Stimulated activated CD8-positive, alpha-beta memory T cell treated with anti-CD3 and anti-CD28 coated beads, Interleukin-7, amount 100 ng/mL, for 48 hours (primary cell): ENCODE measurements at places on chromosomes 1 and 21.

GRCh38 chr1:89670711-89671110 lies 37.8 kb downstream of the LRRC8C start:
- DNase-seq, result no peak

DNA sequence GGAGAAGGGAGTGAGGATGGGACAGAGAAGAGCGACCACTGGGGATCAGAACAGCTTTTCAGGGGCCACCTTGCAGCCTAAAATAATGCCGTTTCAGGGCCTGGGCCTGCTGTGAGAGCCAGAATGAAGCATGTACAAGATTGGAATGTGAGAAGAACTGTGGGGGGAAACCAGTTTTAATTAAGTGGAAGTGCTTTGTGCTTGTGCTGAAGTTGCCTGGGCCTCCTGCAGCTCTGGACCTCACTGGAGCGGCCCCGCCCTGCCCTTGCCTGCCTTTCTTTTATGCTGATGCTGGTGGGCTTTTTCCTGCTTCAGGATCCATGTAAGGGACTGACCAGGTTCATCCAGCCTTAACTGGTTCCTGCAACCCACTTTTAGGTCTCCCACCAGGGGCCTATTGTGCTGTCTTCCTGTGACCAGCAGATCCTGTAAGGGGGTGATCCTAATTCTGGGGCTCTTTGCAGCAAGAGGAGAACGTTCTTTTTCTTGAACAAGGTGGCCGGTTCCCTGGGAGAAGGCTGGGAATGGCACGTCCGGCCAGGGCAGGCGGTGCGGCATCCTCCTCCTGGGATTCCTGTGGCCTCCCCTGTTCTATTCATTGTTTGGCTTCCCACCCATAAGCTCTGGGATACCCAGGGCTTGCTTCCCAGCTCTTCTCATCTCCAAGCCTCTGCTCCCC lies 3.2 kb downstream of the C1orf226 start:
- DNase-seq, result no peak

GRCh38 chr1:54356680-54357147 lies 49.5 kb downstream of the SSBP3 start:
- DNase-seq, result no peak

GRCh38 chr1:242178924-242179708 lies 180.2 kb upstream of the MAP1LC3C start:
- DNase-seq, result no peak

DNA sequence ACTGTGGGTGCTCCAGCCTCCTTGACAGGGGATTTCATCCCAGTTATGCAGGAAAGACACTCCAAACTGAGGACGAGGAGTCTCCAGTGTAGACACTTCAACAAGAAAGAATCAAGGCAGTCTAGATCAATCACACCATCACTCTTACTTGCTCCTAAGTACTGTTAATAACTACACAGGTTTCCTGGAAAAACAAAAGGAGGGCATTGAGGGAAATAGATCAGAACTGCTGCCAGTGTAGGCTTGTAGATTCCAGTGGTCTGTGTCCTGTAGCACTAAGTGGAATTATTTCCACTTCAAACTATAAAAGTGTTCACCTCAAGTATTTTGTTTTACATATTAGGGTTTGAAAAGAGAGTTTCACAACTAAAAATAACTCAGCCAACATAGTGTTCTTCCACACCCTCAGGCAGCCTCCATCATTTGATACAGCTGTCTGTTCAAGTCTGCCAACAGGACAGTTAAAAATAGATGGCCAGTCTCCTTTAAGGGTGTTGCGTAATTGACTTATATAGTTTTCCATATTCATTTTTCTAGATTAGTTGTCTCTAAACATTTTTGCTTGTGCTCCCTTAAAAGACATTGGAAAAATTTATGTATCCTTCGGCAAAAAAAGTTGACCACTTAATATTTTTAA lies 32.0 kb upstream of the AGL start:
- DNase-seq, result no peak

- DNase-seq, result no peak
Observed at GRCh38 chr1:91735266-91735845, 150.6 kb downstream of the TGFBR3 start.

DNA sequence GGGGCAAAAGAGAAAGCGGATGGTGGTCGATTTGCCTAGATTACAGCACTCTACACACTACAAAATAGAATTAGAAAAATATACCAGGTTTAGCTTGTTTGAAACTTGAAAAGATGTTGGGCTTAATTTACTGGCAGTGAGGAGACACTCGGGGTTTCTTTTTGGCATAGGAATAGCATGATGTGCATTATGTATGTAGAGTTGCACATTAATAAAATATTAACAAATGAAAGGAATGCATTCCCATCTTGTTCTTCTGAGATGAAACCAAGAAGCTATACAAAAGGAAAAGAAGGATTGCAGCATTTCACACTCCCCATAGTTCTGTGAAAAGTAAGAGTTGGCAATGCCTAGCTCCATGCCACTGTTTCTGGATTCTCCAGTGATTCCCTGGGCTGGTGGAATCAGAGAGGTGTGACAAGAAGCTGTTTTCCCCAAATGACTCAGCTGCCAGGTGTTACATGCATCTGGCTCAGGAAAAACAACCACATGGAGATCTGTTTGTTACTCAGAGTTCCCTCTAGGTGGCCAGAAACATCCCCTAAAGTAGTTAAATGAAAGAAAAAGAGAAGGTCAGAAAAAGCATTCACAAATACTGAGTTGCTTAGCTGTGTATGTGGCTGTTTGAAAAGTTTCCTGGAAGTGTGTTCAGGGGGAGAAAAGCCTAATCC lies 115.6 kb downstream of the UCK2 start:
- no peak for DNase-seq

GRCh38 chr1:1984560-1985070 lies 19.0 kb downstream of the CFAP74 start:
- no peak for DNase-seq

DNA sequence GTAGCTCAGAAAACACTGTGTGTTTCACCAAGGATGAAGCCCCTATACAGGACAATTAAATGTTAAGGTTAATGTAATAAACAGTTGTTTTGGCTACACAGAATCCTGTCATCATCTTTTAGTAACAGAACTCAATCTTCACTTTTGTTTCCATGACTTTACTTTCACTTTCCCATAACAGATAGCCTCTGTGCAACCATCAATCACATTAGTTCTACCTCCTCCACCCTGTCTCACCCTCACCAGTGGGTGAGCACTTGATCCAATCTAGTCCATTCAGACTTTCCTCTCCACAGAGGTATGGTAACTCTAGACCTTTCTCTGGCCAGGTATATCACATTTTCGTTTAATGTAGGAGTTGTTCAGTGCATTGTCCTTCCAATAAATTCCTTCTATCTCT lies 1018.5 kb downstream of the ADGRL2 start:
- DNase-seq, result no peak

GRCh38 chr1:109484519-109484975 lies 842 bp downstream of the ATXN7L2 start:
- no peak for DNase-seq

DNA sequence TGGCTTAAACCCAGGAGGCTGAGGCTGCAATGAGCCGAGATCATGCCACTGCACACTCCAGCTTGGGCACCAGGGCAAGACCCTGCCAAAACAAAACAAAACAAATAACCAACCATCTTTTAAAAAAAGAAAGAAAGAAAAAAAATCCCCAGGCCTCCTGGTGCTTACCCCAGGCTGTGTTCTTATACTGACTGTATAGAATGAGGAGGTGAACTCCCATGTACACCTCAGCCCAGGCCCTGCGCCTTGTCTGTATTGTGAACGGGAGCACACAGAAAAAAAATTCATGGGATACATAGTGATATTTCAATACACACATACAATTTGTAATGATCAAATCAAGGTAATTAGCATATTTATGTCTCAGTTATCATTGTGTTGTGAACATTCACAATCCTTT lies 14.1 kb downstream of the RPL5 start:
- DNase-seq, result no peak

DNA sequence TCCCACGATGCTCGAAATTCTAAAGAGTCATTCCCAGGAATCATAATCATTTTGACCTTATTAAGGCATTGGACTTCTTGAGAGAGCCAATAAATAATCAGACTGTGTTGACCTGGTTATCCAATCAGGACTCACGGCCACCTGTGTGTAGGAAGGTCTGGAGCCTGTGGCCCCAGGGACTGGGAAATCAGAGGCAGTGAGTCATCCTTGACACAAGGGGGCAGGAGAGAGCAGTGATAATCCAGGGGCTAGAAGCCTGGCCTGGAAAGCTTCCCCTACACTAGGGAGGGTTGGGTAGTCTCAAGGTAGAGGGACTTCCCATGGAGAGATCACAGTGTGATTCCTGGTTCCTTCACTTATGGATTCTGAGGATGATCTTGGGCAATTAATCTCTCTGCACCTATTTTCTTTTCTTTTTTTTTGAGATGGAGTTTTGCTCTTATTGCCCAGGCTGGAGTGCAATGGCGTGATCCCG lies 4.7 kb downstream of the MR1 start:
- DNase-seq, result no peak

DNA sequence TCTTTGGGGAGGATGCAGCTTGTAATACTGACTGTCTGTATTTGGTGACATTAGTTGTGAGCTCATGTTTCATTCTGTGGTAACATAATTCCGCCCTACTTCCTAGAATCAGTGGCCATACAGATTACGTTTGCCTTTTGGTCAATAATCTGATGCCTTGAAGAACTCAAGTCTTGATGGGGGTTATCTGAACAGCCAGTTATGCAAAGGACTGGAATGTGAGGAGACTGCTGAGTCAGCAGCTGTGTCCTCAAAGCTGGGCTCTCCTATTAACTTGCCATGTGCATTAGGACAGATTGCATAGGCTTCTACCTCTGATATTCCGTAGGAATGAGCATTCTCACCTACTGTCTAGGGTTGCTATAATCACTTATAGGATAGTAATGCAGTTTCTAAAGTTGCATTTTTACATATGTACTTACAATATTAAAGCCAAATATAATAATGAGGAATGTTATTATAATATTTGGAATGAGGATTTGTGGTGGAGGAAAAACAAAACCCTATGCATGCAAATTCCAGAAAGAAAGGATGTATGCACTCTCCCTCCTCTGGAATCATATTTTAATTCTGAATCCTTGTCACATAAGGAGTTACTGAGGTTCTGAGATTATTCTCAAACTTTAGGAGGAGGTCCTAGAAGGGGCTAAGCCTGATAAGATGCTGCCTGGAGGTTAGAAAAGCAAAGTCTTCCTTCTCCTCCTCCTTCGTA lies 116.0 kb downstream of the NOS1AP start:
- DNase-seq, result no peak

- DNase-seq, result no peak
Observed at GRCh38 chr21:38661197-38661871, 144.4 kb upstream of the ETS2 start.

DNA sequence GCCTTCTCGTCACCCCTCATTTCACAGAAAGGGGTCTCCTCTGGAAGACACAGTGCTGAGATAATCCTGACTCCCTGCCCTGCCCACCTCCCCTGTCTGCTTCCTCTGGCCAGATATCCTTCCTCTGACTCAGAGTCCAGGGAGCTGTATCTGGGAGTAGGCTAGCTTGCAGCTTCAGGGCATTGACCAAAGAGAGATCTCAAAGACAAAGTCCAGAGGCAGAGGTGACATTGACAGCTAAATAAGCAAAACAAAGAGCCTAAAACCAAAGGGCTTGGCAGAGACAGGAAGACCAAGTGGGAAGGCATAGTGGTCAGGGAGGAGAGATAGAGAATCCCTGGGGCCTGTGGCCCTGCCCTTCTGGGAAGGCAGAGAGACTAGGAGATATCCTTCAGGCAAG lies 64.9 kb downstream of the TNR start:
- no peak for DNase-seq
